ENCODE measurements at places on chromosomes 3 and 15. TPM values are rescaled to one million over a fixed set of nuclear protein-coding genes. Genes with fewer than 3 reads are reported as not detected.

The ITGA11 gene
- 6.0 TPM for total RNA-seq

The RHOV gene
- total RNA-seq, result not detected

The FGD5 gene
- 86.3 TPM for total RNA-seq

The FRG2C gene
- not detected for total RNA-seq

The FBXW12 gene
- total RNA-seq, result not detected

The LRRC15 gene
- 0.51 TPM for total RNA-seq

The DGKG gene
- total RNA-seq, result 2.2 TPM

Data from dermis microvascular lymphatic vessel endothelial cell (primary cell).